ENCODE measurements at places on chromosomes 5 and 9.

GRCh38 chr9:110545705-110546104, 33.8 kb downstream of the SVEP1 start:
- no peak for DNase-seq

DNA sequence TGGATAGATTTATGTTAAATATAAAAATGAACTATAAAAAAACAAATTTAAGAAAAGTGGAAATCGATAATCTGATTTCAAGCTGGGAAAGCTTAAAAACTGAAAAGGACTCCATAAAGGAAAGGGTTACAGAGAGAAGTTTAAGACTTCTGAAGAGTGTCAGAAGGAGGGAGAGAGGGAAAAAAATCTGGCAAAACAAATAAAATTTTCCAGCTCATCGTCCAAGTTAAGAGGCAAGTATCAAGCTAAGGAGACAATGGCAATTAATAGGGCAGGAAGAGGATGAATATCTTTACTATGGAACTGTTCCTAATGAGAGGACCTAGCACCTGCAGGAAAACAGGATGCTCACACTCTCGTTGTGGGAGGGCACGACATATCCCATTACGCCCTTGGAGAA, 20.5 kb upstream of the HEXB start:
- DNase-seq, result no peak

DNA sequence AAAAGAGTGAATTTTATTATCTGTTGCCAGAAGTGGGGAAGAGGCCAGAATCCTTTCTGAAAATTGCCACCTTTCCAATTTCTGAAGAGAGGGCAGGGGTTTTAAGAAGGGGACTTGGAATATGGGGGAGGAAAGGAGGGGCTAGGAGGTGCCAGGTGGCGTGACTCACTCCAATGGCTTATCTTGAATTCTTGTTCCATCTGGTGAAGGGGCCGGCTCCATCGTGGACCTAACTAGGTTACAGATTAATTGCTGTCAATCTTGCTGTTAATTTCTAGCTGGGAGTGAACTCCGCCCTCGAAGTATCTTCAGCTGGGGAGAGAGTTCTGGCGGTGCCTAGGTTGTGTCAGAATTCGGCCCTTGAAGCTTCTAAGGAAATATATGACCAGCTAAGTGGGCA, 138.7 kb downstream of the YTHDC2 start:
- DNase-seq, result no peak

GRCh38 chr5:71949772-71950171, 157.5 kb upstream of the MAP1B start:
- peak; percentile 26 for DNase-seq

DNA sequence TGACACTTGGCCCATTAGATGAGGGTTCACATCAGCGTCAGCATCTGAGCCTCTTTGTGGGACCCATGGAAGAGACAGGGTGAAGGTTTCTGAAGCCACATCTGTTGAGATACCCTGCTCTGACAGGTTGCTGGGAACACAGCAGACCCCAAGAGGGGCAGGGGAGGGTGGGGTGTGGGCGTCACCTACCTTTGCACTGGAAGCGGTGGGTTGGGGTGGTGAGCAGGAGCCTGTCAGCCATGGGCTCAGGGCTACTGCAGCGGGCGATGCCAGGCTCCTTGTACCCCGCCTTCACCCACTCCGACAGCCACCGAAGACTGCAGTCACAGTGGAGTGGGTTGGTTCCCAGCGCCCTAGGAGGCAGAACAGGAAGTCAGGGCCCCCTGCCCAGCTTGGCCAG, 131.5 kb upstream of the PANK3 start:
- no peak for DNase-seq

- no peak for DNase-seq
Measured at GRCh38 chr9:18023332-18023731, 444.5 kb downstream of the SH3GL2 start.

- DNase-seq, result no peak
Measured at GRCh38 chr9:12391839-12392509, 301.2 kb upstream of the TYRP1 start.

DNA sequence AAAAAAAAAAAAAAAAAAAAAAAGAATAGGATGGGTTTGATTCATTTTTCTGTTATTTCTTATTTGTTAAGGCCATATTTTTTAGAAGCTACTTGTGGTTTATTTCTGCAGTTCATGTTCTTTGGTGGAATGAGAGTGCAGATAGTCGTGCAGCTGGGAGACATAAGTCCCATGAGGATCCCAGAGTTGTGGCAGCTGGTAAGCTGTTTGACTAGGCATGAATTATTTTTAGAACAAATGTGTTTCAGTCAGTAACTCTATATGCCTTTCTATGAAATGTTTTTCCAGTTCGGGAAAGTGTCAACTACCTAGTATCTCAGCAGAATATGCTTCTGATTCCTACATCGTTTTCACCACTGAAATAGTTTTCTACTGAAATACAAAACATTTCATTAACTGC, 5.0 kb upstream of the NIPSNAP3B start:
- DNase-seq, result no peak

DNA sequence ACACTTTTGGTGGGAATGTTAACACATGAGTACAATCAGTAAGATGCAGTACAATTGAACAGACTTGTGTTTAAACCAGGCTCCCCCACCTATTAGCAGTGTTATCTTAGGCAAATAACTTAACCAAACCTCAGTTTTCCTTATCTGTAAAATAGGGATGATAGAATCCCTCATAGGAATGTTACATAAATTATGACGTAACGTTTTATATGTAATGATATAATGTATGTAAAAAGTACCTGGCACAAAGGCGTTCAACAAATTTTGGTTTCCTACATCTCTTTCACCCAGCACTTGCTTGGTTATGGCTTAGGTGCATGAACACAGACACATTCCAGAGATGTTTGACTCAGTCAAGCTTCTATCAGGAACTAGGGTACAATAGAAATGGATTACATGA, 26.7 kb upstream of the IL33 start:
- DNase-seq, result no peak

- no peak for DNase-seq
Measured at GRCh38 chr9:99753436-99753835, 68.2 kb upstream of the NR4A3 start.

GRCh38 chr5:37860206-37860605, 20.4 kb upstream of the GDNF start:
- no peak for DNase-seq

- no peak for DNase-seq
Measured at GRCh38 chr5:69364850-69365249, 4.5 kb downstream of the AK6 start.

DNA sequence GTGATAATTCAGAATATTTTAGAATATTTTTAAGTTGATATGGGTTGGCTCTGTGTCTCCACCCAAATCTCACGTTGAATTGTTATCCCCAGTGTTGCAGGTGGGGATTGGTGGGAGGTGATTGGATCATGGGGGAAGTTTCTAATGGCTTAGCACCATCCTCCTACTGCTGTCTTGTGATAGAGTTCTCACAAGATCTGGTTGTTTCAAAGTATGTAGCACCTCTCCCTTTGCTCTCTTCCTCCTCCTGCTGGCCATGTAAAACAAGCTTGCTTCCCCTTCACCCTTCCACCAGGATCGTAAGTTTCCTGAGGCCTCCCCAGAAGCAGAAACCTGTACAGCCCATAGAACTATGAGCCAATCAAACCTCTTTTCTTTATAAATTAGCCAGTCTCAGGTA, 214.6 kb upstream of the C9orf72 start:
- peak; percentile 44 for DNase-seq

- no peak for DNase-seq
Measured at GRCh38 chr5:41157272-41157894, 55.9 kb downstream of the C6 start.

GRCh38 chr5:67792891-67793290, 422.7 kb upstream of the PIK3R1 start:
- no peak for DNase-seq

- no peak for DNase-seq
Measured at GRCh38 chr5:68754536-68754935, 339.3 kb upstream of the SLC30A5 start.

GRCh38 chr5:171849585-171850323, 64.1 kb downstream of the SMIM23 start:
- no peak for DNase-seq

GRCh38 chr9:98796364-98797101, at the start of gene ANKS6:
ANKS6 (minus strand) TSS chr9:98796555; CDS start chr9:98796491, 64 bp downstream.
- peak; percentile 69 for DNase-seq

DNA sequence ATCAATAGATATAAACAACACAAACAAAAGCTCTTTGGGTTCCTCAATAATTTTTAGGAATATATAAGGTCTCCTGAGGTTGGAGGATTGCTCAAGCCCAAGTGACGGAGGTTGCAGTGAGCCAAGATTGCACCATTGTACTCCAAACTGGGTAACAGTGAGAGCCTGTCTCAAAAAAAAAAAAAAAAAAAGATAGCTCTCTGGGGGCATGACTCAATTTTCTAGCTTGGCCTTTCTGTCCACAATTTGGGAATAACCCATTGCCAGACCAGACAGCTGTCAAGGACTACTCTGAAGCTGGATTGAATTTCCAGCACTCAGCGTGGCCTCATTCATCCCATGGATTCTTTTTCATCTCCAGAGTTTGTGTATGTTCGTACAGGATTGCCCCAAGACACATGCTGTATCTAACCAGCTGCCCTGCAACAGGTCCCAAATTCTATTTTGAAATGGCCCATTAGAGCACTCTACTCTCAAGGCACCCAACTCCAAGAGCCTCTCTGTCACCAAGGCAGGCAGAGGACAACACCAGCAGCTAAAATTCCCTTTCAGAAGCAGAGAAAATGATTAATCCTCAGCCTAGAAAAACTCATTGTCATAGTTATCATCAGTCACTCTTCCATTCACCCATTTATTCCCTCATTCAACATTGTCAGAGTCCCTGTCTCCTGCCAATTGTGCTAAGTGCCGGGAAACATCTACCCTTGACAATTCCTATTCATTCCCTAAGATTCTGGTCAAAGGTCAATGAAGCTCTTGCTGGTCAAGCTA, 8.7 kb downstream of the FAM193B start:
- peak; percentile 81 for DNase-seq

DNA sequence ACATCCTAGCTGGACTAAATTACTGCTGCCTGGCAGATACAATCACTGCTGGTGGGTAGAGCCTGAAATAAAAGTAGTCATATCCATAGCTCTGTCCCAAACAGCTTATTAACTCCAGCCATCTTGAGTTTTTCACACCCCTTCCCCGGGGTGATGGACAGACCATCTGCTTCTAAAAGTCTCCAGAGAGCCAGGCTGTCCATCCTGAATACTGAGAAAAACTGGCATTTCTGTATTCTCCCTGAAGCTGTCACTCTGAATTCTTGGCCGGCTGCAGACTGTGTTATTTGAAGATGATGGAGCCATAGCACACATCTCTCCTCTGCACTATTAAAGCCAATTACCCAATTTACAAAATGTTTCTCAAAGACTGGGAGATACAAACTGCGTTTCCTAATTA, 118.6 kb downstream of the GABBR2 start:
- no peak for DNase-seq

DNA sequence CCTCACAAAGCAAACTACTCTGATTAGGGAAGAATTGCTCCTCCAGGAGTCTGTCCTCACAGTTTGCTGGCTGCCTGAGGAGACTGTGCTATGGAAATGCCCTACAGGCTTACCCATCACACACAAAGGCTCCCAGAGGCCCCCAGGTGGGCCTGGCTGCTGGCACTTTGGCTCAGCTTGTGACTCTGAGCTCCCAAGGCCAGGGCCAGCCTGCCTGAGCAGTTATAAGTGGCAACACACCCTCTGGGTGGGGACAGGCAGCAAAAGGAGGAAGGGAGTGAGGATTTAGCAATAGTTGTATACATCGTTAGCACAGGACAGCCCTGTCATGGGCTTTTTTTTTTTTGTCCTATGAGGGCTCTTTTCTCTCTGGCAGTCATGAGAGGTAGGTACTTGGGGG, 103.5 kb downstream of the DAPK1 start:
- no peak for DNase-seq

DNA sequence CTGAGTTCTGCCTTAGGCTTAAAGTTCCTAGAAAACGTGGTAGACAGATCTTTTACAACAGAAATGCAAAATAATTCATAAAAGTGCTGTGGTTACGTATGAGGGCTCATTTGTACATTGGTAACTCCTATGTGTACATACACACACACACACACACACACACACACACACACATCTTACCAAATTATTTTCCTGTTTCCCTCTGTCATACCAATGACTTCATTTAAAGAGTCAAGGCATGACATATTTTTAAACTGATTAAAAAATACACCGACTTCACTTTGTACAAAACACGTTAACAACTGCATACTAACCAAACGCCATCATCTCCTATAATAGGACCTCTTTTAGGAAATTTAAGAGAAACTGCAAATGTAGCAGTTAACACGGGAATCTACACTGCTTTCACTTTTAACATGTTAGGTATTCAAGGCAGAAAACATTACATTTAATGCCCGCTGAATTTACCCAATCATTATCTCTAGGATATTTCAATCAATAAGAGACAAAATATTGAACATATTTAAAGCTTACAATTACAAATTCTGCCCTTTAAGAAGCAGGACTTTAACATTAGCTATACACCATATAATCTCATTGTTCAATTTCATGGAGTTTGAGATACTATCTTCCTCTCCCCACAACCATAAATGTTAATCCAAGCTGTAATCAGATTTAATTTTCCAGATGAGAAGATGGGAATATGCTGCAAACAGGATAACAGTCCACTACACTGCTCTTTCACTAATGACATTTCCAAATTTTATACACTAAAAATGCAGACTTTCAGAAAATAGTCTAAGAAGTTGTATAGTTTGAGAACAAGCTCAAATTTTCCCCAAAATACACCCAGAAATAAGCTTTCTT, 133.1 kb downstream of the DENND1A start:
- DNase-seq, result peak; percentile 21

DNA sequence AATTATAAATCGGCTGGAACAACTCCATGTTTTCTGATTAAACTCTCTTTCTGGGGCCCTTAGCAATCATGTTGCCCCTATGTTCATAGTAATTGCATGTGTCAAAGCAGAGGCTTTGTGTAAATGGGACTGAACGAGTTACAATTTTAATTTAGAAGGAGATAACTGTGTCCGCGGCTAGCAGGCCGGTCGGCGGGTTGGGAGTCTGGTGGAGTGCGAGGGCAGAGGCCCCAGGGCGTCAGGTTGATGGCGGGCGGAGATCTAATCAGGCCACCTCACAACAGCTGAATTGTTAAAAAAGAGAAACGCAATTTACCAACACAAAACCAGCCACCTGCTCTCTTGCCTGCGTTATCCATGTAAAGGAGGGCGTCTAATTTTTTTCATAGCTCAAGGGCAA, 134.9 kb upstream of the LPCAT1 start:
- no peak for DNase-seq

GRCh38 chr9:136303066-136303824, 649 bp downstream of the CCDC187 start:
- DNase-seq, result no peak

- DNase-seq, result no peak
Measured at GRCh38 chr5:110105692-110106091, 416.0 kb downstream of the MAN2A1 start.

All from SK-MEL-5 (cell line).